CD4-positive, alpha-beta T cell treated with Interleukin-6 for 4 hours (primary cell): ENCODE measurements at places on chromosomes 13 and 19.

DNA sequence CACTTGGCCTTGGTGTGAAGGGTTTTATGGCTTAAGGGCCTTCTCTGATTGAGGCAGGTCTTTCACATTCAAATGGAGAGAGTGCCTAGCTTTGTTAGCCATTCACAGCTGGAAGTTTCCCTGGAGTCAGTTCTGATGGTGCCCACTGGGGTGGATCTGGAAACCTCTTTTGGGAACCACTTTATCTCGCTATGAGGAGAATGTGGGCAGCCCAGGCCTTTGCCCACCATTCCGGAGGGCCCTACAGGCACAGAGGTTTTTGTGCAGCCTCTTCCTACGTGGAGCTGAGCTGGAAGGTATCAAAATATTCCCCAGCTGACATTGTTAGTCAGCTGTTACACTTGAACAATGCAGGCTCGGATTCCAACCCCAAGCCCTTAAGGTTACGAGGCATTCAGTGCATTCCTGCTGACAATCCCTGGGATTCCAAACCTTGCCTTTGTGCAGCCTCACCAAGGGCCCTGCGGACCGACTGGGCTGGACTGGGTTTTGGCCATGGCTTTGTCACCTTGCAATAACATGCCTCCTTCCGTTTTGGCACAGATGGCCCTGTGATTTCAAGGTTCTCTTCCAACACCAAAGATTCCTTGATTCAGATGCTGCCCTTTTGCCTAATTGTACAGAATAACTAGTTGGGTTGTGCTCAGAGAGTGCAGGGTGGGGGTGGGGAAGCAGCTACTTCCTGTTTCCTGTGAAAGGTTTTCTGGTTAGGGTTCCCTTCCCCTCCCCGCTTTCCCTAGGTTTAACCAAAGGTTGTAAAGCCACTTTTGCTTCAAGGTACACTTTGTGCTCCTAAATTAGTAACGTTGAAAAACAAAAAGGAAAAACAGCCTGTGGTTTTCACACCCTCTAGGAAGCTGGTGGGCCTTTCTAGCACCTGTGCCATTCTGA, 27.0 kb downstream of the SAE1 start:
- DNase-seq, result peak; percentile 76

GRCh38 chr13:70388935-70389334, 280.7 kb upstream of the KLHL1 start:
- DNase-seq, result no peak

DNA sequence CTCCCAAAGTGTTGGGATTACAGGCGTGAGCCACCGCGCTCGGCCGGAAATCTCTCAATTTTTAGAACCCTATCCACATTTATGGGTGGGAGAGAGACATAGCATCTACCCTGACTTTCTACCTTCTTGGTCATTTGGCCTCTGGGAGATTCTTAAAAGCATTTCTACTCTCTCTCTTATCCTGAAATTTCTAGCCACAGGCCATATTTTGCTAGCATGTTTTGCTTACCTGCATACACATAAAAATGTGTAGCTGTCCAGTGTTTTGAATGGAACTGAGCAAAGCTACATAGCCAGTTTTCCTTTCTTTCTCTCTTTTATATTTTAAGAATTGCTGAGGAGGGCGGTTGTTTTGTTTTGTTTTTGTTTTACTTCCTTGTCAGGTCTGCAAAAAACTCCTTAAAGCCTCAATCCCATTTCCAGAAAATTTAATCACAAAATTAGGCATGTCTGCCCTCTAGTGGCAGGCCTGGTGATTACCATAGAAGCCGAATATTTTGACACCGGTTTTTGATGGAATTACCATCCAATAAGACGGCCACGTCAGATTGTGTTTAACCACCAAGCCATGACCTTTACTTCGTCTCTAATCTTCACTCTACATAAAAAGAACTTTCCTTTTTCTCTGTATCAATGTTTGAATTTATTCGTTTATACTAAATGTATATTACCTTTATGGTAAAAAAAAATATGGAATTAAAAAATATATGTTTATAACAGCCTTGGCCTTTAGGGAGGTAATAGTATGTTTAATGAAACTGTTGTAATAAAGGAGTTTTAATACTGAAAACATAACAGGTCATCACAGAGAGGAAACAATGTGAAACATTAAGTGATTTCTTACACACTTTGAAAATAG, 34.4 kb upstream of the OXGR1 start:
- DNase-seq, result peak; percentile 36

- DNase-seq, result no peak
Observed at GRCh38 chr19:29550896-29551295, 25.1 kb downstream of the VSTM2B start.

DNA sequence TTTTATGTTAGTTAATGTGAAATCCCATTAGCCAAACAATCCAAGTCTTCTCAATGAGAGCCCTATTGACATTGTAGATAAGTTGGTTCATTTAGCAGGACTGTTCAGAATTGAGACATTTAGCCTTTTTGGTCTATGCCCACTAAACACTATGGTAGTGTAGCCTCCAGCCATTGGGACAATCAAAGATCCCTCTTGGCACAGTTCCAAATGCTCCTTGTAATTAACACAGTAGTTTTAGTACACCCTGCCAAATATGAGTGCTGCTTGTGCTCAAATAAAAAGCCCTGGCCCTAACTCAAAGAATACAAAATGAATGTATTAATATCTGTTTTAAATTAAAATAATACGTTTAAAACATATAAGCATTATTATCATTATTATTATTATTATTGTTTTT, 15.4 kb upstream of the FAM216B start:
- DNase-seq, result no peak

- no peak for DNase-seq
Observed at GRCh38 chr13:76516013-76516412, 370.2 kb downstream of the KCTD12 start.

- DNase-seq, result no peak
Observed at GRCh38 chr13:48908381-48909055, 67.2 kb upstream of the FNDC3A start.

DNA sequence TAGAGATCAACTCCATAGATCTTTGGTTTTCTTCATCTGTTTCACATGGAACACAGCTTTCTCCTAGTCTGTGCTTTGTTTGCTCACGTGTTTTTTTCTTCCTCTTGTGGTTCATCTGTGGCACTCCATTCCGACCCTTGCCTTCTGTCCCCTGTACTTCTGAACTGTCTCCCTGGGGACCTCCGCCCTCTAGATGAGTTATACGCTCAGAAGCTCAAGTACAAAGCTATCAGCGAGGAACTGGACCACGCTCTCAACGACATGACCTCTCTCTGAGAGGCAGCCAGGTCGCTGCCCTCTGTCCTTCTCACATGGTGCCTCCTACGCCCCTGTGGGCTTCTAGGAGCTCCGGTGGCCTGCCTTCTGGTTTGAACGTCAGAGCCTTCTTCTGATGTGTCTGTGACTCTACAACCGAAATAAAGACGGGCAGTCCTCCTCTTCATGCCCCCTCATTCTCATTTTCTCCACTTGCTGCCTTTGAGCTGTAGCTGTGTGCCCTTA, 16.6 kb upstream of the RAB8A start:
- DNase-seq, result no peak

DNA sequence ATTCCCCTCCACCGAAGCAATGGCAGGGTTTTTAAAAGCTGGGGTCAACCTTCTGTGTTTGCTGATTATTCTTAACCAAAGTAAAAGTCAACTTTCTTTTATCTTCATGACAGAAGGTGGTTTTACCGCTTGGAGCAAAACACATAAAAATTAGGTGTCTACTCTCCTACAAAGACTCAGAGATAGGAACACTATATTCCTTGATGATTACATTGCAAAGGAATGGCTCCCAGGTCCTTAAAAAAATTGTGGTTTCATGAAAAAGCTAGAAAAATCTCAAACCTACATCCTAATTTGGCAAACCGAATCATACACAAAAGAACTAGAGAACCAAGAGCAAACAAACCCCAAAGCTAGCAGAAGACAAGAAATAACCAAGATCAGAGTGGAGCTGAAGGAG, 760.4 kb upstream of the PCDH20 start:
- no peak for DNase-seq

GRCh38 chr13:103236213-103236612, 170.0 kb upstream of the SLC10A2 start:
- no peak for DNase-seq

GRCh38 chr13:47288546-47288945, 391.7 kb upstream of the HTR2A start:
- DNase-seq, result no peak

DNA sequence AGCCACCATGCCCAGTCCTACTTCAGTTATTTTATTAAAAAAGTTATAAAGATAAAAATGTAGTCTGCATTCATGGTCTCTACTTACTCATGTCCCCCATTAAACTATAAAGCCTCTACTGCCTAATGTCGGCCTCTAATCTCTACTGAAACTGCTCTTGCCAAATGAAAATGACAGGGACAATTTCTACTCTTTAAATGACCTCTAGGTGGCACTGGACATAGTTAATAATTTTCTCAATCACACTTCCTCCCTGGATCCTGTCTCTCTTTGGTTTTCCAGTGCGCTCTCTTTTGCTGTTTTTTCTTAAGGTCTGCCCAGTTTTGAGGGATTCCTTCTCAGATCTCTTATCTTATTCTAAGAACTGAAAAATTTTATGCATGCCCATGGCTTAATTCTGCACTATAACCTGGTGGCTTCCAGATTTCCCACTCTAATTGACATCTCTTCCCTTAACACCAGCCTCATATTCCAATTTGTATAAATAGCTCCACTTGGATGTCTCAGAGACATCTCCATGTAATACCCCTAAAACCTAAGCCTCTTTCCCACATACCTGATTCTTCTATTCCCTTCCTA, 54.3 kb downstream of the MTMR6 start:
- no peak for DNase-seq

DNA sequence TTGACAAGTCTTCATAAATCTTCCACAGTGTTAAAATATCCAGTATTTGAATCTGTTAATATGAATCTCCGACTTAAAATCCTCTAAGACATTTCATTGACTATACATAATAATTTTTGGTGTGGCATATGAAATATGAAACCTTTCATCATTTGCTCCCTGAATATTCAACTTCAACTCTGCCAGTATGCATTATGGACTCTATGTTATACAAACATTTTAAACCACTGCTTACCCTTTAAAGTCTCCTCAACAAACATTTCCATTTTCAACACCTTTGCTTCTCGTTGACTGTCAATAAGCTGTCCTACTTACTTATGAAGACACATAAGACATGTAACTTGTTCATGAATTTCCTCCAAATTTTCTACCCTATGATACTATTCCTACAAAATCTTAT, 579.4 kb upstream of the SLITRK6 start:
- DNase-seq, result no peak

DNA sequence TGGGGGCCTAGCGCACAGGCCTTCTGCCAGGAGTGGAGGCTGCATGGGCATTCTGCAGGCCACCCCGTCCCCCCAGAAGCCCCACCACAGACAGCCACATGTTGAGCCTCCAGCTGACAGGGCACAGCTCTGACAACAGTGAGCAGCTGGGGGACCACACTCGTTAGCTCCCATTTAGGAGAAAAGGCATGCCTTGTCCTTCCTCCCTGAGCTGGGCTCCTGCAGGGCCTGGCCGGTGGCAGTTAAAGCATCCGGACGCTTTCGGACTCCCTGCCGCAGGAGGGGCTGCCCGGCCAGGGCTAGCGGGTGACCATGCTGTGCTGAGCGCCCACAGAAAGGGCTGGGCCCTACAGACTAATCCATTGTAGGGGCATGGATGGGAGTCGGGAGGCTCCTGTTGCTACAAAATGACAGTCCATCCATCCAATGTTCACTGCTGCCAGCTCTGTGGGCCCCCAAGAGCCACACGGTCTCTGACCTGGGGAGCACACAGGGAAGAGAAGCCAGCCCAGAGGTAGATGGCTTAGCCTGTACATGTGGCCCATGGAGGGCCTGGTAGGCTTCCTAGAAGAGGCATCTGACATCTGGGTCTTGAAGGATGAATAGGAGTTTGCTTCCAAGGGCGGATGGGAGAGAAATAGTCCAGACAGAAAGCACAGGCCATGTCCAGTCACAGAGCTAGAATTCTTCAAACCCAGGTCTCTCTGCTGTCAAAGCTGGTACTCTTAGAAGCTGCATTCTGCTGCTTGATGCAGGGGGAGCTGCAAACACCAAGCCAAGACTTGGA, 116.5 kb upstream of the VSTM2B start:
- no peak for DNase-seq

DNA sequence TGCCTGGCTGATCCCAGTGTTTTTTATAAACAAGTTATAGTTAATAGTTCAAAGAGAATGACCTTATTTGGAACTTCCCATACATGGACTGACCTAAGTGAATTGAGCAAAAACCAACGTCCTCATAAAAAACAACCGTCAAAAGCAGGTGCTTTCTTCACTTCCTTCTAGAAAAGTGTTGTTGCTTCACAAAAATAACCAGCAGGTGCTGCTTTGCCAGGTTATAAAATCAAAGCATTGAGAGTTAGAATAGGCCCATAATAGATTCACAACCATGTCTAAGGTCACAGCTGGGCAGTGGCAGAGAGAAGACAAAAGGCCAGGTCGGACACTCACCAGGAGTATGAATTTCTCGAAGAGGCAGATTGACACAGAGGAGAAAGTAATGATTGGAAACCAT, 9.5 kb downstream of the RUBCNL start:
- DNase-seq, result no peak

DNA sequence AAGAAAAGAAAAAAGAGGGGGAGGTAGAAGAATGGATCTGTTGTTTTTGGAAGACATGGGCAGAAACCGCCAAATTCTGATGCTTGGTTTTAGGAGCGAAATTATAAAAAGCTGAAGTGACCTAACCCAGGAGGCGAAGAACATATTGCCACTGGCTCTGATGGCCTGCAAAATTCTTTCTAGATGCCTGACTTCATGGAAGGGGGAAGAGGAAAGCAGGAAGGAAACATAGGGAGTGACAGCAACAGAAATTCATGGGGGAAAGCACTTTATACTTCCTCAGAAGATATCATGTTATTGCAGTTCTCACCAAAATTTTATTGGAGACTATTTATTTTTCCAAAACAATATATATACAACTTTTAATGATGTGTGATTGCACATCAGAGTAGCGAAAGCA, 213.5 kb downstream of the DLEU7 start:
- DNase-seq, result no peak

DNA sequence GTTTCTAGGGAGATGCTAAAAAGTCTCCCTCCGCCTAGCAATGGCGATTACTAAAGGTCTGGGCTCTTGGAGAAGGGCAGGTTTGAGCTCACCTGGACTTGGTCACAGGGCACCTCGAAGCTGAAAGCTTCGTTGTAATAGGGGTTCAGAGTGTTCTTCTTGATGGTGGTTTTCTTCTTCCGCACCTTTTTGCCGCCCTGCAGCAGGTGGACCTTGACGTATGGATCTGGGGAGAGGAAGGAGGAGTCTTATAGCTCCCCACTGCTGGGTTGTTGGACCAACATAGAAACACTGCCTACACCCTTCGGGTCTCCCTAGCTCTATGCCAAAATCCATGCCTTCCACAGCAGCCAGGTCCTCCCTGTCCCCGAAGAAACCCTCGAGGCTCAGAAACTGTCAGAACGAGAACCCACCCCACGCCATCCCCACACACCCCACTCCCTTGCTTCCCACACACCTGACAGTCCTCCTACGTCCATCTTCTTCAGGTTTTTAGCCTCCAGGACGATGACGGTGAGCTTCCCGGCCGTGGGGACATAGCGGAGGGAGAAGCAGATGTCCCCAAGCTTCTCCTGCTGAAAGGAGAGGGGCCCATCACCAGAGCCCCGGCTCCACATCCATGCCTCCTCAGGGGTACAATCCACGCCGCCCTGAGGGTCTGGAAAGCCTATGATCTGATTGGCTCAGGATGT, 5.5 kb downstream of the SYT5 start:
- no peak for DNase-seq

- DNase-seq, result no peak
Observed at GRCh38 chr13:44759384-44760360, 183.5 kb upstream of the TSC22D1 start.
